ENCODE measurements at places on chromosomes 7 and 10.

GRCh38 chr10:91690412-91690811, 57.5 kb upstream of the PPP1R3C start:
- no peak for DNase-seq

DNA sequence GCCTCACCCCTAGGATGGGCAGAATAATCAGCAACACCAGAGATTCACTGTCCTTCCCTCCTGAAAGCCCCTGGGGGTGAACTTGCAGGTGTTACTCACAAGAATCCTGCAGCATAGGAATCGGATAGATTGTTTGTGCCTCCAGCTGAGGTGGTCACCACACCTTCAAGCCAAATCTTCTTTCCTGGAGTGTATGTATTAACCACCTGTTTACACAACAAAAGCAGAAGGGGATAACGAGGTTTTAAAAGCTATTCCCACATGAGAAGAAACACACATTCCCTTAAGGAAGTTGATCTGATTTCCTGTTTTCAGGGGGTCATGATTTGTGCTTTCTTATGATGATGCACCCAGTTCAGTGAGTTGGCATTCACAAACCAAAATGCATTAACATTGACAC, 173.8 kb upstream of the HPS1 start:
- no peak for DNase-seq

GRCh38 chr7:77331938-77332695, 84.0 kb downstream of the GSAP start:
- no peak for DNase-seq

DNA sequence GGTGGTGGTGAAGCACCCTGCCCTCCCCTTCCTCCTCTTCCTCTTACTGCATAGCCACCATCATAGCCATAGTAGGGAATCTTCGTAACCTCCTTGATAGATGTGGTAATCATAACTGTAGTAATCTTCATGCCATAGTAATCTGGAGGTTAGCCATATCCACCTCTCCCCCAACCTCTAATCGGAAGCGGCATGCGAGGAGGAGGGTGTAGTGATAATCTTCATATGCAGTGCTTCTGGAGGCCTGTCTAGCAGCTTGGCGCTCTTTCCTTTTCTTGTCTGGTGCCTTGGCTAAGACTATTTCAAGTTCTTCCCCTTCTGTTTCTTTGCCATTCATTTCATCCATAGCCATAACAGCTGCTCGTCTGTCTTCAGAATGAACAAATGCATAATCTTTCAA, 90.9 kb downstream of the MLLT10 start:
- no peak for DNase-seq

- DNase-seq, result no peak
These were observed 246.1 kb upstream of the PLXDC2 start for GRCh38 chr10:19570120-19570519.

DNA sequence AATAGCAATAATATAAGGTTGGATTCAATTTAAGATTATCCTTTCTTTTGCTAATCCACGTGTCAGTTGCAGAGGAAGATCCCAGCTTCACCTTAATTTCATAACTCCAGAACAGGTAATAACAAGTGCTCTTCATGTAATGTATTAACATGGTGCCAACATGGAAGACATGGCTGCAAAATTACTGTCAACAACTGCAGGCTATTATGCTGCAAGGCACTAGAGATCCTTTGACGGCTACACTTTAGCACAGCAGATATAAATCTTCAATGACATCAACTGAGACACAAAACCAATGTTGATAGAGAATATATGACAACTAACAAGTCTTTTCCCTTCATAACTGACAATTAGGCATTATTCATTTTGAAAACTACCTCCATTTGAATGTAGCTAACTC, 96.1 kb downstream of the RNF133 start:
- DNase-seq, result no peak

DNA sequence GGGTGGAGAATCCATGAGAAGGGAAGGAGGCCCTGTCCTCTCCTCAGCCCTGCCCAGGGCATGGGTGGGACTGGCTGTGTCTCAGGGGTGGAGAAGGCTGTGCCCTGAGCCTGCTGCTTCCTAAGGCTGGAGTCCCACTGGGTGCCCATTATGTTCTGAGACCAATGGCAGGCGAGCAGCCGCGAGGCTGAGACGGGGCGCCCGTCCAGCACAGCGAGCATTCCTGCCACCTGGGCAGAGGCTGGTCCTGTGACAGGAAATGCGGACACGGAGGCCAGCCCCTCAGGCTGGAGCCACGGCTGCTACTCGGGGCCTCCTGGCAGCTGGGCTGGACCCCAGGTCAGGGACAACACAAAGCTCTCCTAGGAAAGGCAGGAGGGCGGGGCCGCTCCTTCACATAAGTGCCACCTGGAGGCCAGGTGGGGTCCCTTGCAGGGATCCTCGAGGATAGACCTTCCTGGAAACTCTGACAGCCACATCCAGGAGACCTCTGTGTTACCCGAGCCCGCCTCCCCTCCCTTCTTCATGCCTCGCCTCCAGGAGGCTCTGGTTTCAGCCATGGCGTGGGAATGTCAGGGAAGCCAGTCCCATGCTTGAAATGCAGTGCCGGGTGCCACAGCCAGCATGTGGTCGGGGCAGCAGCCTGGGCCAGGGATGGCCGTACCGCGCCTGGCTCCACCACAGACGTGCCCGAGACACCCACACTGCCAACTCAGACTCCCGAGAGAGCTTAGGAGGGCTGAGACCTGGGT, 173.9 kb downstream of the USP6NL start:
- DNase-seq, result no peak

DNA sequence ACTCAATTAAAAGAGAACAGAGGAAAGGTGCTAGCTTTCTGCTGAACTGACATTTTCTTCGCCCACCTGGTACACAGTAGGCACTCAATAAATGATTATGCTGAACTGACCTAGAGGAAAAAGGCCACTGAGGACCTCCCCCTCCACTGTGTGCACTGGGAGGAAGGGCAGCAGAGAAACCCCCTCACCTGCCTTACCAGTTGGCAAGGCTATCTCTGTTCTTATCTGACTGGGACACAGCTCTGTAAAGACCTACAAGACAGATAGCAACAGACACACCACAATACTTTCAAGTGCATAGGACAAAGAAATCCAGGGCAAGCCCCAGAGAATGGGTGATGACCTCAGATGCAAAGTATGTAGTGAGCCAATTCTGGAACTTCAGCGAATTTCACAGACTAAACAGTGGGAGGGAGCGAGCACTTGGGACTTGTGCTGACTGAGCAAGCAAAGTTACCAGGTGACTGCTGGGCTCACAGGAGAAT, 30.4 kb downstream of the PDLIM1 start:
- no peak for DNase-seq

- no peak for DNase-seq
These were observed 85.5 kb downstream of the TBXAS1 start for GRCh38 chr7:139914306-139915267.

DNA sequence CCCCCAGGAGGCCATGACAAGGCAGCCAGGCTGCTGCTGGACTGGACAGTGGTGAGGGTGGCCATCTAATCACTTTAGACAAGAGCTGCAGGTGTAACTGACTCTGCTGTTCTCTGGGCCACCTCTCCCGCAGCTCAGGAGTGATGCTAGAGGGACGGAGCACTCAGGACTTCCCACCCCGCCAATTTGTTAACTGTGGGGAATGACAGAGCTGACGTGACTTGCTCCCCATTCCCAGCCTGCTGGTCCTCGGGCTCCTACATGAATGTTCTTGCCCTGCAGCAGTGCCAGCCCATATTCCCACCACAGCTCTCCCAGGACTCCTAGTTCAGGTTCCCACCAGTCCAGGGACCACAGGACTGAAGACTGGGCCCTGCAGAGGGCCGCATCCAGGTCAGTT, 16.7 kb upstream of the NPFFR1 start:
- DNase-seq, result no peak

DNA sequence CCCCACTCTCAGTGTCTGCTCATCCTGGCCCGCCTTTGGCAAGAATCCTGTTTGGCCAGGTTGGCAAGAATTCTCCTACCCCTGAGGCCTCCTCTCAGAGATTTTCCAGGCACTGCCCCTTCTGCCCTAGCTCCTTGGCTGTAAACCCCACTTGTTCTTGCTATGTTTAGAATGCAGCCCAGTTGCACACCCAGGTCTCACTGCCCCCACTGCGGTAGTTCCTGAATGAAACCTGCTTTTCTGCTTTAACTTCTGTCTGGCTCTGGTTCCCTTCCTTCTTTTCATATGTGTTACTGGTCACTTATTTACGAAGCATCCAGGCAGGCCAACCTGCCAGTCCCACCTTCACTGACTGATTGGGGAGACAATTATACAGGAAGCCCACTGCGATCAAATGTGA, 576.9 kb downstream of the GLRX3 start:
- DNase-seq, result no peak

DNA sequence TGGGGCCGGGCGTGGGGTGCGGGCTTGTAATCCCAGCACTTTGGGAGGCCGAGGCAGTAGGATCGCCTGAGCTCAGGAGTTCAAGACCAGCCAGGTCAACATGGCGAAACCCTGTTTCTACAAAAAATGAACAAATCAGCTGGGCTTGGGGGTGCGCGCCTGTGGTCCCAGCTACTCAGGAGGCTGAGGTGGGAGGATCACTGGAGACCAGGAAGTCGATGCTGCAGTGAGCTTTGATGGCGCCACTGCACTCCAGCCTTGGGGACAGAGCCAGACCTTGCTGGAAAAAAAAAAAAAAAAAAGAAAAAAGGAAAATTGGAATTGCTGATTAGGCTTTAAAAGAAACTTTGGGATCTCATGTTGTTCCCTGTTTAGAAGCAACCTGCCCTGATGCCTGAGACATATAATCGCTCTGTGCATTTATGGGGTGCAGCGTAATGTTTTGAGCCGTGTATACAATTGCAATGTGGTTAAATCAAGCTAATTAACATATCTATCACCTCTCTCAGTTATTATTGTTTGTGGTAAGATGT, 851 bp downstream of the AKR1E2 start:
- DNase-seq, result no peak

DNA sequence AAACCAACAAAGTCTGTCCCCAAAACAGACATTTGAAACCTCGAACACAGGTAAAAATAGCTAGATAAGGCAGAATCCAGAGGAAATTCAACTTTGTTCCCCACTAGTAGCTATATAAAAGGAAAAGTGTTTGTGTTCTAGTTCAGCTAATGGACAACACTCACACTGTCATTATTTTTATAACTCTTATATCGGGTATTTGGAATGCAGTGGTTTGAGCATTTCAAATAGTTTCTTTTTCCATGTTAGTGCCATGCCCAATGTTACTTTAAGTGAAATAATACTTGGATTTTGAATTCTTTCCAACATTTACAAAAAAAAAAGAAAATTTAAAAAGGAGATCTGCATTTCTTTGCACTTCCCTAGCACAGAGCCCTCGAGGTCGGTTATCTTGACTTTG, 213.6 kb downstream of the DOCK4 start:
- DNase-seq, result no peak

DNA sequence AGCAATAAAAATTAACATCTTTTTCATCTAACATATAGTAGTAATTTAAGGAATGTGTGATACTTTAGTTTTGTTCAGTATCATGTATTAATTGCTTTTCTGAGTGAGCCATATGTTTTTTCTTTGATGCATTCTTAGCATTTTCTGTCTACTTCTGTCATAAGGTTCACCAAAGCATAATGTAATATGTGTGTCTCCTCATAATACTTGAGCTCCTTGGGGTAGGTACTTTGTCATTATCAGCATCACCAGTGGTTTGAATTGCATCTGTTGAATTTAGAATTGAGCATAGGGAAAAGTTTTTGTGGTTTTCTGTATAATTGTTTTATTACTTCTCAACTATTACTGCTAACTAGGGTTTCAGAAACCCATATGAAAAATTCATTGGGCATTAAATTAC, 26.5 kb downstream of the VPS50 start:
- no peak for DNase-seq

- no peak for DNase-seq
These were observed 80.4 kb upstream of the CDK6 start for GRCh38 chr7:92916770-92917224.

- DNase-seq, result no peak
These were observed 491 bp upstream of the SH2D4B start for GRCh38 chr10:80537086-80537735.

- DNase-seq, result no peak
These were observed 22.8 kb downstream of the VOPP1 start for GRCh38 chr7:55549457-55549856.

DNA sequence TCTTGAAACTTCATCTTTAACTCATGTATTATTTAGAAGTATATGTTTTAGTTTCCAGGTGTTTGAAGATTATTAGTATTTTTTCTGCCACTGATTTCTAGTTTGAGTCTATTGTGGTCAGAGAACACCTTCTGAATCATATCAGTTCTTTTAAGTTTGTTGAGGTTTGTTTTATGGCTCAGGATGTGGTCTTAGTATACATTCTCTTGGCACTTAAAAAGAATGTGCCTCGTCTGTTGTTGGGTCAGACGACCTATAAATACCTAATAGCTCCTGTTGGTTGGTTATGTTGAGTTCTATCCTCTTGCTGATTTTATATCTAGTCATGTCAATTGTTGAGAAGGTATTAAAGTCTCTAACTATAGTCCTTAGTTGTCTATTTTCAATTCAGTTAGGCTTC, 15.9 kb downstream of the TDRD1 start:
- no peak for DNase-seq

GRCh38 chr7:32461484-32461883, 28.7 kb downstream of the LSM5 start:
- DNase-seq, result no peak

GRCh38 chr7:31899356-31899927, 170.8 kb downstream of the PDE1C start:
- no peak for DNase-seq

- no peak for DNase-seq
These were observed 751 bp upstream of the GTPBP10 start for GRCh38 chr7:90345595-90346335.

DNA sequence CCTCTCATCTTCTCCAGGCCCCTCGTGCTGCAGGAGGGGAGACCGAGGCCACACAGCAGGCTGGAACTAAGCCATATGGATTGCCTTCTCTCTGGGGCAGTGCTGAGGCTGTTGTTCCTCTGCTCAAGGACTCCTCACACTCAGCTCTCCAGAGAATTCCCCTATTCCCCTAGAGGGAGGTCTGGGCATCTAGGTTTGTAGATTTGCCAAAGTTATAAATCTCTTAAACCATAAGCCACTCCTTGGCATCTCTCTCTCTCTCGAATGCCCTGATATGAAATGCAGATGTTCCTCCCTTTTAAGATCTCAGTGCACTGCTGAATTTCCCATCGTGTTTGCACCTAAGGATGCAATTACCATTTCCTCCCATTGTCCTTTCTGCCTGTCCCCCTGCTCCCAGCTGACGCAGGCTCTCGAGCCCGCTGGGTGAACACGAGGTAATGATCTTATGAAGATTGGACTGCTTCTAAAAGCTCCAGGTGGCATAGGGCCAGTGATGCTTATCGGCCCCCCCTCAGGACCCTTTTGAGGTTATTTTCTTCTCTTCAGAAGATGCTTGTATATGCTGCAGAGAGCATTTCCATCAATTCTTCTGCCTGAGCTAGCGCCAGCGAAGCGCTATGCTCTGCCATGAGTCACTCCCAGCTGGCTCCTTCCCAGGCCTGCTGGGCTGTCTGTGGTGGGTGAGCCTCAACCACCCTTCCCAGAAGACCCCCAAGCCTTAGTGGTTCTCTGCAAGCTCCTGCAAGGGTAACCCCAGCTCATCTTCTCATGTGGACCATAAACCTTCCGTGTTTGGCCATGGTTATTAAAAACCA, 41.6 kb upstream of the AQP1 start:
- no peak for DNase-seq

GRCh38 chr10:45198486-45199204, 116.8 kb downstream of the OR13A1 start:
- no peak for DNase-seq

Data from stimulated activated CD4-positive, alpha-beta T cell treated with anti-CD3 and anti-CD28 coated beads, Interleukin-1b, Interleukin-23, amount 100 ng/mL, for 1 hour (primary cell).